ENCODE measurements at places on chromosomes 6 and 20.

- DNase-seq: no peak
These were observed 109.1 kb upstream of the PRSS16 start for GRCh38 chr6:27138406-27138805.

GRCh38 chr6:30787954-30788353, 43.6 kb upstream of the IER3 start:
- no peak for DNase-seq

GRCh38 chr20:57806975-57807374, 97.2 kb upstream of the PMEPA1 start:
- DNase-seq: no peak

DNA sequence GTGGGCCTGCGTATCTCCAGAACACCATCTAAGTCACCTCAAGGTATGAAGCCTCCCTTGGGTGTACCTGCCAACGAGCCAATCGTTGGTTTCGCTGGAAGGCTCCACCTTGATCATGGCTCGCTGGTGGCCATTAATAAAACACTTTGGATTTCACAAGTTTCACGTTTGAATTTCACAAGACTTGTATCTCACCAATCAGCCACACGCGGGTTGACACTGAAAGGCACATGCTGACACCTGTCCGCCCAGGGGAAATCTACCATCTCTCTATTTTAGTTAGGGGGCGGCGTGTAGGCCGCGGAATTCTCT, 586 bp upstream of the HMGA1 start:
- no peak for DNase-seq

- DNase-seq: no peak
These were observed 63.5 kb downstream of the TRMT6 start for GRCh38 chr20:5886788-5887187.

DNA sequence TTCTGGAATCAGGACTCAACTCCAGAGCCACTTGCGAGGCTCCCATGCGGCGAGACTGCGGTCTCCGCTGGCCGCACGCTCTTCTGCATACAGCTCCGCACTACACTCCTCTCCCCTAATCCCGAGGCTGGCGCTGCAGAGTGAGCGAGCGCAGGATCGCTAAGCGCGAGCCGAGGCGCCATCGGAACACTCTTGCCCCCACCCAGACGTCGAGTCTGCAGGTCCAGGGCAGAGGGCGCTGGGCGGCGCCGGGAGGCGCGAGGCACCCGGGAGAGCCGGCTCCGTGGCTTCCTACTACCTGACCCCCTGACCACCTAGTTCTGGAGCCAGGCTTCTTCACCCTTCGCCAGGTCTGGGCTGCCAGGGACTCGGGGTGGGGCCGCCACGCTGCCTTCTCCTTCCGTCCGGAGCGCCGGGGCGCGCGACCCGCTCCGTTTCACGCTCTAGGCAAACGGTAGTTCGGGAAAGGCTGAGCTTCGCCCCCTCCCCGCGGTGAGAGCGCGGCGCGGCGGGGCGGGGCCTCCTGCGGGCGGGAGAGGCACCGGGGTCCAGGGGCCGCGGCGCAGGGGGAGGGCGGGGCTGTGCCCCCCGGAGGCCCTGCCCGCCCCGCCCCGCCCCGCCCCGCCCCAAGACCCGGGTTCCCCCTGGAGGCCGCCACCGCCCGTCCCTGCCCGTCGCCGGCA, 5.4 kb upstream of the TUBB2A start:
- DNase-seq: peak; percentile 99

DNA sequence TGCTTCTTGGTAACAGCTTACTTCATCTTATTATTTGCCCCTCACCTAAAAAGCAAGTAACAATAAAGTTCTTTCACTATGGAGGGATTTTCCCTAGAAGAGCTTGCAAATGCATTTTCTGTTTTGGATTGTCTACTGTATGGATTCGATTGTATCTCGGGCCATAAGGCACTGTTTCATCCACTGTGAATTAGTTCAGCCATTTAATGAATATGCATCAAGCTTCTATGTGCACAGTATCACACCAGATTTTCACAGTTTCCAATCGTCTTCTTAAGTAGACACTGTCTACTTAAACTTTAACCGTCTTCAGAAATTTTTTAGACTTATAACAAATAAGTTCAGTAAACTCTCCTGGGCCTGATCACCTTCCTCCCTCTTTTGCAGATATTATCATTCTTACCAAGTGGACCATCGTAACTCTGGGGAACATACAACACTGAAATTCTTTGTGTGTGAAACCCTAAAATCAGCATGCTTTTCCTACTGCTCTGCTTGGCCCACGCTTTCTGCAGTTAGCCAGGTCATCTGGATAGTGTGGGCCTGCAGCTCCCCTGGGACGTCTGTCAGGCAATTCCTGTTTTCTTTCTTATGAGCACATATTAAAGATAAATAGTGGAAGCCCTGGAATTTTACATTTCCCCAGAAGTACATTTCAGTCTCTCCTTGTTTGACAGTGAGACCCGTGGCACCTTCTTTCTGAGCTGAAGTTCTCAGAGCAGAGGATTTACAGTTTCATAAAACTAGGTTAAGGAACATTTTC, 136.5 kb upstream of the PDE10A start:
- DNase-seq: no peak

DNA sequence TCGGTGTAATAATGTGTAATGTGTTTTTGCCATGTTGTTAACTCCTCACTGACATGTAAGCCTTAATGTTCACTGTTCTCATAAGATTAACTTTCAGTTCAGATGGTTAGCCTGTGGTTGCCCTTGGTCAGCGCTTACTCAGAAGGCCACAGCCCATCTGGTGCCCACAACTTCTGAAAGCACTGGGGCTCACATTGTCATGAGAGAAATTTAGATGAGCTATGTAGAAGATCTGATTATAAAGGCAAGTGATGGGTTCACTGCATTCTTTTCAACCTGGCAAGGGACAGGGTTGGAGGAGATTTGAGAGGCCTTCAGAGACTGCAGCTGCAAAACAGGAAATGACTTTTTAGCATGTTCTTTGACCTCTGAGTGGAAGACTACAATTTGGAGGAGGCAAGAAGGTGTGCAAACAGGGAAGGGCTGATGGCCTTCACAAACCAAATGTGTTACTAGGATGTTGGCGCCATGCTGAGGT, 242.3 kb upstream of the SUPT3H start:
- DNase-seq: no peak

GRCh38 chr6:32118782-32119628, 9.0 kb downstream of the ATF6B start:
- peak; percentile 91 for DNase-seq

- DNase-seq: no peak
These were observed 11.5 kb upstream of the DSTN start for GRCh38 chr20:17558154-17558940.

GRCh38 chr20:16699293-16699692, 30.5 kb upstream of the SNRPB2 start:
- DNase-seq: peak; percentile 55

DNA sequence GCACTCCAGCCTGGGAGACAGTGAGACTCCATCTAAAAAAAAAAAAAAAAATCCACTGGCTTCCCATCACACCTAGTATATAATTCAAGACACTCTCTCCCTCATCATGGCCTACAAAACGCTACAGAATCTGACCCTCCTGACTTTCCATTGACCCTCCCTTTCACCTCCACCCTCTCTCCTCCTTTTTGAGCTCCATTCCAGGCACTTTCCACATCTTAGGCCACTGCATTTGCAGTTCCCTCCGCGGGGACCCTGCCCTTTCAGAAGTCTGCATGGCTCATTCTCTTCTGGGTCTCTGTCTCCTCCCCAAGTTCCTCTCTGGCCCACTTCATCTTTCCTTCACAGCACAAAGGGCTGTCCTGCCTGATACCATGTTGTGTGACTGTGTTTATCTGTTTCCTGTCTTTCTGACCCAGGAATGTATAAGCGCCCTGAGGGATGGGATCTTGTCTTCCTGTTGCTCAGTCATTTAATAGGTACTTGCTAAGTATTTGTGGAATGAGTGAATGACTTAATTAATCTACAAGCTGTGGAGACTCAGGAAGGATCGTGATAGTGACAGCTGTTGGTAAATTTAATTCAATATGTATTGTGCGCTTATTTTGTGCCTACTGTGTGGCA, 35.2 kb downstream of the NCR2 start:
- no peak for DNase-seq

DNA sequence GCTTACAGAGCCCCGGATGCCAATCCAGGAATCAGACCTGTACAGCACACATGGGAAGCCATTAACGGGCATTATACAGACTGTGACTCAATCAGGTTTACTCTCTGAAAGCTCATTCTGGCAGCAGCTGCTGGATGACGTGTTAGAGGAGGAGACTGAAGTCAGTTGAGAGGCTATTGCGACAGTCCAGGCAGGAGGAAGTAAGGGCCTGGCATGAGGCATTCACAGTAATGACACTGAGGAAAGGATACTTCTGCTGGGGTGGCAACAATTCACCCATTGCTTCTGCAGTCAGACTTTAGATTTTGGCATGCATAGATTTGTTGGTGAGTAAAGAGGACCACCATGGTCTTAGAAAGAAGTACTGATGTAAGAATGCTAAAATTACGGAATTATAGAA, 151.0 kb upstream of the HEY2 start:
- DNase-seq: no peak

GRCh38 chr6:118280210-118280609, 267.9 kb upstream of the PLN start:
- no peak for DNase-seq

GRCh38 chr6:139161169-139161568, 26.3 kb downstream of the HECA start:
- no peak for DNase-seq

- DNase-seq: peak; percentile 39
These were observed 12.0 kb upstream of the DTNBP1 start for GRCh38 chr6:15674690-15675386.

GRCh38 chr6:35078226-35078850, 62.8 kb downstream of the TCP11 start:
- no peak for DNase-seq

GRCh38 chr6:7959453-7959852, 48.9 kb upstream of the TXNDC5 start:
- DNase-seq: no peak

DNA sequence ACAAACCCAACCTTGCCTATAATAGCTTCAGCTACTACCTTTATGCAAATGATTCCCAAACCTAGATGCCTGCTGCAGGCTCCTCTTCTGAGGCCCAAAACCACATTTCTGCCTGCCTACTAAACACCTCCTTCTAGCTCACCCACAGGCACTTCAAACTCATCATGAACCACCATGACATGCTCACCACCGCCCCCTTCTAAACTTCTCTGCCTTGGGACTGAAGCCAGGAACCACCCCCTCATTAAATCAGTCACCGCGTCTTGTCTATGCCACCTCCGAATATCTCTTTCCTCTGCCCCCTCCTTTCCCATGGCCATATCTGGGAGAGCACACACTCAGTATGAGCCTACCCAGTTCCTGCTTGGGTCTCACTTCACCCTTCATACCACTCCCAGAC, 101.2 kb downstream of the SNAP25 start:
- no peak for DNase-seq

DNA sequence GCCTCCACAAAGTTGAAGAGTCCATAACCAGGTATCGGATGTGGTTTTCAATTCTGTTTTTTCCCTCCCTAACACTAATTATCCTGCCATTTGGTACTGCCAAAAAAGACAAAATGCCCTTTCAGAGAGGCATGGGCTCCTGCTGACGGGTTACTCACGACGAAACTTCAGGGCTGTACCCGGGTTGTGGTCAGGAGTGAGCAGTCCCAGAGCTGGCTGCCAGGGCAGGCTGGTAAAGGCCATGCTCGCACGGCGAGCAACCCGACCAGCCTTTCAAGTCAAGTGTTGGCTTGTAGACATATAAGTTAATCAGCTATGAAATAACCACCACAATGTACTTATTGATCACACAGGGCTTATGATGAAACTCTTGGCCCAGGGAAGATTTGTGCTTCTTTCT, 152.5 kb downstream of the FOXC1 start:
- no peak for DNase-seq

- DNase-seq: no peak
These were observed 279.3 kb downstream of the HACE1 start for GRCh38 chr6:104580452-104580851.

DNA sequence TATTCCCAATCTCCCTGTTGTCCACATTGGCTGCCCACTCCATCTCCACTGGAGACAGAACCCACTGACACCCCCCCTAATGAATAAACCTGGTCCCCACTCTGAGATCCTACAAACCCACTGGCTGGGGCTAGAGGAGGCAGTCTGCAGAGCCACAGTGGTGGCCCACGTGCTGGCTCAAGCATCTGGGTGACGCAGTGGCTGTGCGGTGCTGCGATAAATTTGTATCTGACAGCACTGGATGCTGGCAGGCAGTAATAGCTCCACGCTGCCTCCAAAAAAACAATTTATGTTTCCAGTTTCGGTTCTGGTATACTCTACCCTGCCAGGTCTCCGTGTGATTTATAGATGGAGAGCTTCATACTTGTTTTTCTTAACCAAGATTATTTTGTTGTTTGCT, 87.1 kb upstream of the SYNDIG1 start:
- DNase-seq: peak; percentile 60

- peak; percentile 20 for DNase-seq
These were observed 35.5 kb upstream of the ZFAND3 start for GRCh38 chr6:37783856-37784584.

- no peak for DNase-seq
These were observed 295.2 kb downstream of the CDH26 start for GRCh38 chr20:60253471-60253870.

DNA sequence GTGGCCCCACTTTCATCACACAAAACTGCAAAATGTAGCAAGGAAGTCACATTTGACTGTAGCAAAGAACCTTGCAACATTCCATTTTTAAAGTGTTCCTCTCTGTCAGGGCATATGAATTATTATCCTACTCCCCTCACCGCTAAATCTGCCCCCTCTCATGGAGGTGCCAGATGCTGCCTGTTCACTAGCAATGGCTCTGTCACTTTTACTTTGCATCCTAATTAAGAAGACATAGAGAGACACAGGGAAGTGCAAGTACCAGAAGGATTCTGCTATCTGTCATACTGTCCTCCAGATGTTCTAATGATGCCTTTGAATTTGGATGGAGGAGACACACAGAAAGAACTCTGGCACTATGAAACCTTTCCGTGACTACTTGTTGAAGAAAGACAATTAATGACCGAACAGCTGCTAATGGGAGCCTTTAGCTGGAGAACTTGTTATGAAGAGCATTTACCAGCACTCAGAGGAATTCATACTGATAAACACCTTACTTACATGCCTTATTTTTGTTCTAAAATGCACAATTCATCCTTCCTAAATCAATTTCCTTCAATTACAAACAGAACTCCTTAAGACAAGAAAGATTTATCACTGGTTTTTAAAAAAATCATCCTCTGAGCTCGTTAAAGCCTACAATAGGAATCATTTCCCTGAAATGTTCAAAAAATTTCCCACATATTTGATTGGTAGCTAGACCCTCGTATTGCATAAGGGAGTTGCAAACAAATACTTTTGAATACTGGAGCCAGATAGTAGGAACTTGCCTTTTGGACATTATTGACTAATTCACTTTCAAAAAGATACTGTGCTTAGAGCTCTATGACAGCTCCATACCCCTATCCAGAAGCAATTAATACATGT, 292.6 kb downstream of the UBE3D start:
- no peak for DNase-seq

Measured in D341Med (cell line).